ENCODE measurements at places on chromosomes 12 and 14. TPM values are rescaled to one million over a fixed set of nuclear protein-coding genes. Genes with fewer than 3 reads are reported as not detected.

Gene KRT82
- total RNA-seq: not detected

Gene PIWIL1
- total RNA-seq: 0.13 TPM

Gene TXNDC16
- 5.8 TPM for total RNA-seq

Gene GPR84
- not detected for total RNA-seq

Gene MMP19
- total RNA-seq: 2.7 TPM

Gene DIO2
- total RNA-seq: 0.80 TPM

Gene IL23A
- total RNA-seq: 0.18 TPM

Gene MANSC4
- not detected for total RNA-seq

DNA sequence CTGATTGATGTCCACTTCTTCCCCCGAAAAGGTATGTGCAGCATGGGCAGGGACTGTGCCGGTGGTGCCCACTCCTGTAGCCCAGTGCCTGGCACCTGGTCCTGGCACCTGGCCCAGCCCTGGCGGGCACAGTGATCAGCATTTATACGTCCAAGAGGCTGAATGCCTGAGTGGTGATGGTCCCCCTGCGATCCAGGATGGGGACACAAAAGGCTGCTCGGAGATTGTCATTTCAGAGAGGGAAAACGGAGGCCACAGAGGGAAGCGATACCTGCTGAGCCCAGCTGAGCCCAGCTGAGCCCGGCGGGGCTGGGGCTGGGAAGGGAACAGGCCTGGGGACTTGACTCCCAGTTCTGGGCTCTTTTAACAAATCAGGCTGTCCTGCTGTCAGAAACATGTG lies 55.8 kb downstream of the PRIMA1 start:
- DNase-seq: no peak
- H3K36me3 ChIP-seq: no peaks in the 10 kb centered on the region
- H3K27me3 ChIP-seq: peaks cover 2% of the 10 kb centered on the region
- peaks cover 22% of the 10 kb centered on the region for H3K4me1 ChIP-seq
- no peak overlapping the region for H3K27ac ChIP-seq

DNA sequence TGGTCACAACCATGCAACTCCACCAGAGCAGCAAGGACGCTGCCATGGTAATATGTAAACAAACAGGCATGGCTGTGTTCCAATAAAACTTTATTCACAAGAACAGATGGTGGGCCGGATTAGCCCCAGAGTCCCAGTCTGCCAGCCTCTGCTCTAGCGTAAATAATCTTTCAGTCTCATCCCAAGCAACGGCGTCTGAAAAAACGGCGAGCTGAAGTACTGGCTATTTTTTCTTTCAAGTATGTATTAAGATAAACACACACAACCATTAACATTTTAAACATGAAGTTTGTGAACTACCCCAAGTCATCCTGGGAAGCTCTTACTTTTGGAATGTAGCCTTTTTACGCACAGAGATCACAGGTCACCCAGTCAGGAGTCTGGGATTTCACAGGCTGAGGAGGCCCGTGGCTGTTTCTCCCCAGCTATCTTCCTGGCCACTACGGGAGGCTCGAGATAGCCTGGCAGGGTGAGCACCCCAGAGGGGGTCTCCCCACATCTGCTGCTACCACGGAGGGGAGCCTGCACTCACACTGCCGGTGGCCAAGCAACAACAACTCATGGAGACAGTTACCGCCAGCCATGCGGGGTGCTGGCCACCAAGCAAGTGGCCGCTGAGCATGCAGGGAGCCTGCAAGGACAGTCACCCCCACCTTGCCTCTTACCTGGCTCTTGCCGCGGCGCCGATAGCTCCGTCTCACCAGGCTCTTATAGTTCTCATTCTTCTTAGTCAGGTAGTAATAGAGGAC lies 124.6 kb downstream of the RFLNA start:
- no peaks in the 10 kb centered on the region for H3K27me3 ChIP-seq
- peaks cover 82% of the 10 kb centered on the region for H3K36me3 ChIP-seq
- H3K27ac ChIP-seq: peak overlapping the region; percentile 8
- peaks cover 56% of the 10 kb centered on the region for H3K4me1 ChIP-seq
- DNase-seq: no peak
- no peak overlapping the region for H3K4me3 ChIP-seq

DNA sequence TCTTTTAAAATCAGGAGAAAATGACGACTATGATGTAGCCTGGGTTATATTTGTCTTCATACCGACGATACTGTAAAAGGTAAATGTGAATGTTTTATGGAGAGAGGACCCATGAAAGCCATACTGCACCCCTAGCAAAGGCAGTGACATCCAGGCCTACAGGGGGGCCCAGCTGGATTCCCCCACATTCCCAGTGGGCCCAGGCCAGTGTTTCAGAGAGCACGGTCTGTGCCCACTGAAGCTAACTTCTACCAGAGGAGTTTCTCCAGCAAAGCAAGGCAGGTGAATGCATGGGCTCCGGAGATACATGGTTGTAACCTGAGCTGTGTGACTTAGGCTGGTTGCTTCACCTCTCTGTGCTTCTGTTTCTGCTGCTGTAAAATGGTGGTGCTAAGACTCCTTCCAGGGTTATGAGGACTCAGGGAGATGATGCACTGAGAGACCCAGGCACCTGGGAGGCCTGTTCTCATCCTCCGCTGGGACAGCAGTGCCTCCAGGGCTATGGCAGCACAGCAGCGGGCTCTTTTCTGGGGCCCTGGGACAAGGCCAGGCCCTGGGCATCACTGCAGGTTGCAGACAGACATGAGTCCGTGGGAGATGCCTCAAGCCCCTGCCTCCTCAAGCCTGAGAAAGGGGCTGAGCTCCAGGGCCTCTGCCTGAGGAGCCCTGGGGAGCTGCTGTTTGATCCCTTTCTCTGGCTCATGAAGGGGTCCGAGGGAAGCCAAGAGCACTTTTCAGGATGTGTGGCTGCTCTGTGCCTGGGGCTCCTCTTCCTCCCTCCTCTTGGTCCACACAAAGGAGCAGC lies 73.7 kb downstream of the SERPINA3 start:
- H3K4me3 ChIP-seq: no peak overlapping the region
- no peak overlapping the region for H3K27ac ChIP-seq
- DNase-seq: no peak

DNA sequence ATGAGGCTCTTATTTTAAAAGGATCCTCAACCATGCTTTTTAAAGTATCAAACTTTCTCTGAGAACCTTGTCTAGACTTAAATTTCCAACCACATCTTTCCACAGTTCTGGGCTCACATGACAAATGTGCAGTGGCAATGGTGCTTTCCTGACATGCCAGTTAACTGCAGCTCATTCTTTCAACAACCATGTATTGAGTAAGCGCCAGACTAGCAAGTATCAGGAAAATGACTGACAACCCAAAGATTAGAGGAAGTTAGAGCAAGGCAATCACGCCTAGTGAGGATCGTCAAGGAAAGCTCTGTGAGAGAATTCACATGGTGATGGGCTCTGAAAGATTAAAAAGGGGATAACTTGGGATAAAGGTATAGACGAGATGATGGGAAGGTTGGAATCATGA lies 35.8 kb downstream of the FLVCR2 start:
- no peak overlapping the region for H3K4me3 ChIP-seq
- DNase-seq: peak; percentile 22
- H3K27me3 ChIP-seq: peaks cover 2% of the 10 kb centered on the region
- H3K4me1 ChIP-seq: peaks cover 4% of the 10 kb centered on the region
- no peaks in the 10 kb centered on the region for H3K36me3 ChIP-seq

DNA sequence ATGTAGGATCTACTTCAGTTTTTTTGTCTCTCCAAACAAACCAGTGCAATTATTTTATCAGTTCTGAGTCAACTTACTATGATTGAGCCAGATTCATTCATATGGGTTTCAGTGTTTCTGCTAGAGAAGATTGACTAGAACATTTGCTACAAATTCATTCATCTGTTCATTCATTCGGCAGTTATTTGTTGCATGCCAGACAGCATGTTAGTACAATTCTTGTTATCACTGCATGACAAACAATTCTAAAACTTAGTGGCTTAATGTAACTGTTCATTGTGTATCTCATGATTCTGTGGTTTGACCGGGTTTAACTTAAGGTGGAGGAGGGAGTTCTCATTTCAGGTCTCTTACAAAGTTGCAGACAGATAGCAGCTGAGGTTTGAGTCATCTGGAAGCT lies 52.3 kb downstream of the POLR3B start:
- no peak overlapping the region for H3K27ac ChIP-seq
- H3K4me1 ChIP-seq: no peaks in the 10 kb centered on the region
- H3K36me3 ChIP-seq: no peaks in the 10 kb centered on the region
- H3K4me3 ChIP-seq: no peak overlapping the region

GRCh38 chr14:101202627-101203404 lies 299.3 kb upstream of the RTL1 start:
- H3K36me3 ChIP-seq: no peaks in the 10 kb centered on the region
- no peak for DNase-seq
- H3K4me1 ChIP-seq: no peaks in the 10 kb centered on the region
- H3K27ac ChIP-seq: no peak overlapping the region

- no peak overlapping the region for H3K4me3 ChIP-seq
- H3K27ac ChIP-seq: no peak overlapping the region
- H3K36me3 ChIP-seq: no peaks in the 10 kb centered on the region
- H3K4me1 ChIP-seq: peaks cover 10% of the 10 kb centered on the region
- no peaks in the 10 kb centered on the region for H3K27me3 ChIP-seq
Observed at GRCh38 chr12:95402096-95402495, 71.9 kb upstream of the METAP2 start.

DNA sequence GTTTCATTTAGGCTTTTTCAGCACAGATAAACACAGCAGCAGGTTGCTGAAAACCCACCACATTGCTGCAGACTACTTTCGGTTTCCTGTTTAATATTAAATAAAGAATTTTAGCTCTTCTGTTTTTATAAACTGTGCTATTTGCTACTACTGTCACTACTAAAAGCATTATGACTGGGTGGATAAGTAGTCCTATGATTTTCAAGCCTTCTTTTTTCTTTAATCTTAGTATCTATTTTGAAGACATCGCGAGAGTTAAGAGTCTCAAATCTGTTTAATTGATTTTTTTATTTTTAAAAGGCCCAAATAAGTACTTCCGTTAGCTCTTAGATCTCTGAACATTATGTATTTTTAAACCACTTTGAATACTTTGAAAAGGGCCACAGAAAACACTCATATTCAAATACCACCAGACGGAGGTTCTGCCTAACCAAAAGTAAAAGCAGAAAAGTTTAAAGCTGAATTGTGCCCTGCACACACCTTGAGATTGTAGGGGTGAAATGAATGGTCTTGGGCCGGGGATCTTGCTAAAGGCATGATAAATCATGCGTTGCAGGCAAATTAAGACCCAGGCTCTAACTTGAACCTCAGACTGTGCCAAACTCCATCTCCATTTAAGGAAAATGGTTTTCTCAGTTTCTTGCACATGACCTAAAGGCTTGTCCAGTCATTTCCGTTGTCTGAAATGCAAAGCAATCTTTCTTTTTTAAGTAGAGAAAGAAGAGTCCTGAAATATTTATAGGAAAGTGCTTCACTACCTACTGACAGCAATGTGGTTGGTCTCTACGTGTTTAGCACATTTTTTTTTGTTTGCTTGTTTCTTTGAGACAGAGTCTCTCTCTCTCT lies 13.6 kb upstream of the FOXN3 start:
- no peaks in the 10 kb centered on the region for H3K27me3 ChIP-seq
- H3K4me3 ChIP-seq: peak overlapping the region; percentile 12
- peak; percentile 69 for DNase-seq
- H3K36me3 ChIP-seq: no peaks in the 10 kb centered on the region

GRCh38 chr12:16184681-16185080 lies 92.8 kb downstream of the SLC15A5 start:
- no peak overlapping the region for H3K27ac ChIP-seq
- H3K4me1 ChIP-seq: no peaks in the 10 kb centered on the region
- no peaks in the 10 kb centered on the region for H3K36me3 ChIP-seq
- no peak overlapping the region for H3K4me3 ChIP-seq

- H3K27me3 ChIP-seq: no peaks in the 10 kb centered on the region
- no peak for DNase-seq
- H3K4me1 ChIP-seq: no peaks in the 10 kb centered on the region
- peaks cover 18% of the 10 kb centered on the region for H3K36me3 ChIP-seq
- no peak overlapping the region for H3K27ac ChIP-seq
Observed at GRCh38 chr14:91454155-91454554, 36.5 kb upstream of the CCDC88C start.

- no peaks in the 10 kb centered on the region for H3K36me3 ChIP-seq
- H3K27me3 ChIP-seq: no peaks in the 10 kb centered on the region
- H3K4me1 ChIP-seq: no peaks in the 10 kb centered on the region
- no peak overlapping the region for H3K4me3 ChIP-seq
- no peak overlapping the region for H3K27ac ChIP-seq
- DNase-seq: no peak
Observed at GRCh38 chr14:79056879-79057278, 886.7 kb downstream of the NRXN3 start.

- no peaks in the 10 kb centered on the region for H3K36me3 ChIP-seq
- no peak overlapping the region for H3K27ac ChIP-seq
- peaks cover 11% of the 10 kb centered on the region for H3K27me3 ChIP-seq
- H3K4me3 ChIP-seq: no peak overlapping the region
Observed at GRCh38 chr12:130929363-130929762, 24.3 kb upstream of the ADGRD1 start.

GRCh38 chr12:54017027-54017788 lies 8.4 kb downstream of the HOXC8 start:
- peaks cover 71% of the 10 kb centered on the region for H3K27me3 ChIP-seq
- peak; percentile 84 for DNase-seq
- peak overlapping the region; percentile 100 for H3K27ac ChIP-seq
- H3K4me1 ChIP-seq: peaks cover 73% of the 10 kb centered on the region
- no peaks in the 10 kb centered on the region for H3K36me3 ChIP-seq
- H3K4me3 ChIP-seq: peak overlapping the region; percentile 86
